ENCODE measurements at places on chromosomes 4 and X. TPM values are rescaled to one million over a fixed set of nuclear protein-coding genes. Genes with fewer than 3 reads are reported as not detected.

The ZIC3 gene
- not detected for total RNA-seq

DNA sequence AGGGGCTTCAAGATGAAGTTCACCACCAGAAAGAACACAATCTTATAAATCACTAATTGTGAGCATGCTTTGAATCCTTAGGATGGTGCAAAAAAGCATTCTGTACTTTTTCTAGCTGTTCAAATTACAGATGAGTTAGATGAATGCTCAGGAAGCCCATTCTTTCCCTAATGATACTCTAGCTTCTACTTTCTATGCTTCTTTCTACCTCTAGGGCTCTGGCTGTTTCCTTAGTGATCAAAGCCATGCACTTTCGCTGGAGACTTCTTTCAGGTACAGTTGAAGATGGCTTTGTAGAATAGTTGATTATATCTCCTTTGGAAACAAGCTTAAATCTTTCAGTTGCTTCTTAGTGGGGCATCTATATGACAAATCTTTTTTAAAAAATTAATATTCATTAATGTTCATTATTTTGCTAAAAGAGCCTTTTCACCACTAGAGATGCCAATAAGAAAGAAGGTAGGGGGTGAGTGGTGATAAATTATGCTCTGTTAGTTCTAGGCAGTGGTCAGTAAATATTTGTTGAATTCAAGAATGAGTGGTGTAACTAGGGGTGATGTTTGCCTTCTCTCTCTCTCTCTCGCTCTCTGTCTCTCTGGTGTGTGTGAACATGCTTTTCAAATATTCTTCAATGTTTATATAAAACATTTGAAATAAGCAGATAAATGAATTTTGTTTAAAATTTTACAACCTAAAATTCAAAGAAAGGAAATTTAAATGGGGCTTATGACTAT lies 169.4 kb downstream of the GLUD2 start:
- no peak overlapping the region for H3K27ac ChIP-seq
- no peak overlapping the region for H3K4me3 ChIP-seq
- DNase-seq = no peak
- H3K36me3 ChIP-seq = no peaks in the 10 kb centered on the region
- no peaks in the 10 kb centered on the region for H3K4me1 ChIP-seq

DNA sequence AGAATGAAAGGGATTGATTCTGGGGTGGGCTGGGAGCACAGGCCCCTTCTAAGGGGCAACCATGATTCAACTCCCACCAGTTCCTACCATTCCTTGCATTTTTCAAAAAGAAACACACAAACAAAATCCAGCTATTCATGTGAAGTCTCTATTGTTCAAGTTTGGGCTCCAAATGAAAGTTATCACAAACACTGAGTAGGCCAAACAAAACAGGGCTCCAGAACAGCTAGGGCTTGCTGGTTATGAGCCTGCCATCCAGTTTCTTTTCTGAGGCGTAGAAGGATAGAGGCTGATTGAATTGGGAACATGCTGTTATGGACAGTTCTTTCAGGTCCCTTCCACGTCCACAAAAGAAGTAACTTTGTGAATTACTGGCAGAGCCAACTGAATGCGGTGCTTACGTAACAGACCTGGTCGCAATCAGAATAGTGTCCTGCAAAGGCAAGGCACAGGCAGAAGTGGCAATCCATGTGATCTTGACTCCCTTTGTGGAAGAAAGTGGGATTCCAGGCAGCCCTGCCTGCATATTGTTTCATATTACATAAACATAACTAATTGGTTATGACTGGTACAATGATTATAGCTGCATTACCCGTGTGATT lies 244.5 kb downstream of the SCFD2 start:
- H3K36me3 ChIP-seq = peaks cover 4% of the 10 kb centered on the region
- no peaks in the 10 kb centered on the region for H3K27me3 ChIP-seq
- H3K4me1 ChIP-seq = peaks cover 12% of the 10 kb centered on the region

- no peak overlapping the region for H3K27ac ChIP-seq
- no peaks in the 10 kb centered on the region for H3K36me3 ChIP-seq
- no peak overlapping the region for H3K4me3 ChIP-seq
- no peaks in the 10 kb centered on the region for H3K4me1 ChIP-seq
- DNase-seq = no peak
Observed at GRCh38 chrX:135437867-135438733, 16.4 kb downstream of the SMIM10L2A start.

The MAGEA1 gene
- not detected for total RNA-seq

The F8A2 gene
- total RNA-seq = not detected

- DNase-seq = no peak
- H3K27ac ChIP-seq = no peak overlapping the region
- H3K36me3 ChIP-seq = no peaks in the 10 kb centered on the region
- H3K4me3 ChIP-seq = no peak overlapping the region
- H3K4me1 ChIP-seq = no peaks in the 10 kb centered on the region
Observed at GRCh38 chrX:10404436-10404835, 215.9 kb downstream of the MID1 start.

DNA sequence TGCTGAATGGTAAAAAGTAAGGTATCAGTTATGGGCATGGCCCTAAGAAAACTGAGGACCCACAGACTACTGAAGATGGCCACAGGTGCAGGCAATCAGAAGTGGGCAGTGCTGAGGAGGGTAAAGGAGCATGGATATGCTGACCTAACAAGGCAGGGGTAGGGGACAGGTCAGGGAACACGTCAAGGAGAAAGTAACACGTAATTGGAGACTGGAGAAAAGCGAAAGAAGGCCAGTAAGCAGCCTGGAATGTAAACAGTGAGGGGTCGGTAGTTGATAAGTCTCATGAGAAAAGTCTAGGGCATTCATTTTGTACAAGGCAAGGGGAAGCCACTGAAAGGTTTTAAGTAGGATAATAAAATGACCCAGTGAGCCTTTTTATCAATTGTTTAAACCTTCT lies 153.3 kb downstream of the PRDM5 start:
- H3K4me3 ChIP-seq = no peak overlapping the region
- H3K36me3 ChIP-seq = no peaks in the 10 kb centered on the region

GRCh38 chr4:86586626-86587380 lies 7.3 kb upstream of the PTPN13 start:
- H3K4me3 ChIP-seq = no peak overlapping the region
- no peak for DNase-seq
- H3K27me3 ChIP-seq = peaks cover 33% of the 10 kb centered on the region
- no peak overlapping the region for H3K27ac ChIP-seq

GRCh38 chr4:89164400-89164799 lies 53.1 kb downstream of the TIGD2 start:
- no peak overlapping the region for H3K4me3 ChIP-seq
- peaks cover 8% of the 10 kb centered on the region for H3K27me3 ChIP-seq
- no peaks in the 10 kb centered on the region for H3K36me3 ChIP-seq
- no peak for DNase-seq
- no peaks in the 10 kb centered on the region for H3K4me1 ChIP-seq

- no peak overlapping the region for H3K4me3 ChIP-seq
- H3K4me1 ChIP-seq = no peaks in the 10 kb centered on the region
- no peak for DNase-seq
- no peaks in the 10 kb centered on the region for H3K27me3 ChIP-seq
Observed at GRCh38 chrX:140815868-140816267, 106.3 kb downstream of the LINC00632 start.

DNA sequence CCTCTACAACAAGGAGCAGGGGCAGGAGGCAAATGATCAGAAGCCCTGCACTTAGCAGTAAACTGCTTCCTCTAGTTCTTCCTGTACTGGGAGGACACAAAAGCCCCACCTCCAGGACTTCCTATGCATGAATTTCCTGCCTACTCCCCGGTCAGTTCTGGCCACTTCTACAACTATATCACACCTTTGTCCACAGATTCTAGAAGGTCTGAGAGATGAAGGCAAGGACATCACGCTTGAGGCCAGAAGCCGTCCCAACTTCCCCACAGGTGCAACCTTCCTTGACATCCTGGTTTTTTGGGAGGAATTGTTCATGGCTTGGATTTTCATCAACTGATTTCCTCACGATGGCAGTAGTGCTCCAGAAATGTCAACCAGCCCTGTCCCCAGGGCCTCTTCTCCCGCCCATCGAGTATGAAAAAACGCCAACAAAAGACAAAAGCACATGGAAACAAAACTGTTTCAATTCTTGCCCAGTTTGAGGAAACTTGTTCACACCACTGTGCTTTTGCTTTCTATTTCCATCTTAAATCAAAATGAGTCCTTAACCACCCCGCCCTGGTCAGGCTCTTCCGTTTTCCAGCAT lies 206.5 kb upstream of the STK26 start:
- H3K4me3 ChIP-seq = peak overlapping the region; percentile 43
- peaks cover 42% of the 10 kb centered on the region for H3K4me1 ChIP-seq
- peak overlapping the region; percentile 81 for H3K27ac ChIP-seq

- DNase-seq = no peak
- peaks cover 45% of the 10 kb centered on the region for H3K36me3 ChIP-seq
- H3K4me3 ChIP-seq = no peak overlapping the region
- H3K27ac ChIP-seq = no peak overlapping the region
Observed at GRCh38 chr4:105234582-105234981, 87.9 kb downstream of the TET2 start.

- H3K27me3 ChIP-seq = peaks cover 2% of the 10 kb centered on the region
- H3K36me3 ChIP-seq = no peaks in the 10 kb centered on the region
- no peak for DNase-seq
- no peak overlapping the region for H3K4me3 ChIP-seq
Observed at GRCh38 chr4:7647600-7648543, 213.1 kb upstream of the PSAPL1 start.

DNA sequence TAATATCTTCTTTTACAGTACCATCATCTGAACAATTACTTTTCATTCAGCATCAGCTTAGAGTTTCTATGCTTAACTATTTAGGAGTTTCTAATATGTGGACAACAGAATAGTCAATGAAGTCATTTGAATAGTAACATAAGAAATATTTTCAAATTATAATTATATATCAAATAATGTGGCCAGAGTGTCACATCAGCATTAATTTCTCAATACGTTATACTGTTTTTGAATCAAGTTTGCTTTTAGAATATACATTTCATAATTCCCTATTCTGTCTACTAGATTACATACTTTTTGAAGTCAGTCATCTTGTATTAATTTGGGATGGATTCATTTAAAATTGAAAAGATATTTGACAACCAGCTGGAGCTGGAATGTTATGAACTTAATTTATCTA lies 677.4 kb upstream of the PABPC4L start:
- H3K4me3 ChIP-seq = no peak overlapping the region
- H3K27me3 ChIP-seq = no peaks in the 10 kb centered on the region
- no peaks in the 10 kb centered on the region for H3K4me1 ChIP-seq
- no peaks in the 10 kb centered on the region for H3K36me3 ChIP-seq
- no peak for DNase-seq

GRCh38 chrX:133265331-133265730 lies 47.2 kb upstream of the TFDP3 start:
- H3K27ac ChIP-seq = no peak overlapping the region
- no peaks in the 10 kb centered on the region for H3K4me1 ChIP-seq
- no peaks in the 10 kb centered on the region for H3K27me3 ChIP-seq
- DNase-seq = no peak
- H3K36me3 ChIP-seq = no peaks in the 10 kb centered on the region

- H3K4me1 ChIP-seq = no peaks in the 10 kb centered on the region
- no peaks in the 10 kb centered on the region for H3K27me3 ChIP-seq
- H3K27ac ChIP-seq = no peak overlapping the region
- no peak overlapping the region for H3K4me3 ChIP-seq
Observed at GRCh38 chr4:176608346-176608745, 184.4 kb downstream of the VEGFC start.

DNA sequence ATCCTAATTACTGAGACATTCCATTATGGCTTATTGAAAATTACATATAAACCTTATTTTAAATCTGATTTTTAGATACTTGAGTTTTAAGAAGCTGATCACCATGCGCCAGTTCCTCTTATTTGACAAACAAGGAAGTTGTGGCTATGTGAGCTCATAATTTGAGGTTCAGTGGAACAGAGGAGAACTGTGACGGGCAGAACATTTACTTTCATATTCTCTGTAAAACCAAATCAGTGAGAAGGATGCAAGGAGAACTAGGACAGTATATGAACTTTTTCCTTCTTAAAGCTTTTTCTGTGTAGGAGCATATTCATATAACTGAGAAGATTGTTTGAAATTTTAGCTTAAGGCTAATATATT lies 25.3 kb downstream of the STIM2 start:
- peak overlapping the region; percentile 69 for H3K4me3 ChIP-seq
- DNase-seq = peak; percentile 43
- H3K27me3 ChIP-seq = no peaks in the 10 kb centered on the region
- peaks cover 2% of the 10 kb centered on the region for H3K36me3 ChIP-seq
- H3K27ac ChIP-seq = peak overlapping the region; percentile 91
- peaks cover 77% of the 10 kb centered on the region for H3K4me1 ChIP-seq

GRCh38 chr4:65999518-65999871 lies 329.2 kb upstream of the EPHA5 start:
- no peak for DNase-seq
- H3K4me1 ChIP-seq = no peaks in the 10 kb centered on the region
- H3K27me3 ChIP-seq = no peaks in the 10 kb centered on the region
- H3K27ac ChIP-seq = no peak overlapping the region
- no peak overlapping the region for H3K4me3 ChIP-seq
- no peaks in the 10 kb centered on the region for H3K36me3 ChIP-seq

DNA sequence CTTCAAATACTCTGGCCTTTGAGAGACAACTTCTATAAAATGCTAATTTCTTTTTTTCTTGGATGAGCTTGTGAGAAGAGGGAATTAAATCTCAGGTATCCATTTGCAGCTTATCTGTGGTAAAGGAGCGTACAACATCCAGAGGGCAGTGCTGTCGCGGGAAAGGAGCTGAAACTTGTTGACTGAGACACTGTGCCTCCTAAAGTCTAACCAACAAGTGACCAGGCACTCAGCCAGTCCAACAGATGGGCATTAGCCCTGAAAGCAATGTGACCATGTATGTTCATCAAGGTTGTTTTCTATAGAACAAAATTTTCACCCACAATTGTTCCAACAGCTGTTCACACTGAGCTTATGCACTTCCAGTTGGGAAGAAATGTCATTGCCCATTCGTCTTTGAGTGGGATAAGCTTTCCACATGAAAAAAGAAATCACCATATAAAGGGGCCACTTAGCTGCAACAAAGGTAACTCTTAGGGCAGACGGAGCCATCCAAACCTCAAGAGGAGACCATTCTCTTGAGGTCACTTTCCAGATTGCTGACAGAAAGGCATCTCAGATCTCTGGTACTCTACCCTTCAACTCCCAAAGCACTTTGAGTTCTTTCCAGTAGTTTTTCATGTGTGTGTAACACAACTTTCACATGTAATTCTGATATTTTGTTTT lies 244.8 kb upstream of the NEIL3 start:
- H3K27ac ChIP-seq = no peak overlapping the region
- no peak for DNase-seq
- no peaks in the 10 kb centered on the region for H3K4me1 ChIP-seq
- H3K27me3 ChIP-seq = no peaks in the 10 kb centered on the region

The PDCL2 gene
- not detected for total RNA-seq

DNA sequence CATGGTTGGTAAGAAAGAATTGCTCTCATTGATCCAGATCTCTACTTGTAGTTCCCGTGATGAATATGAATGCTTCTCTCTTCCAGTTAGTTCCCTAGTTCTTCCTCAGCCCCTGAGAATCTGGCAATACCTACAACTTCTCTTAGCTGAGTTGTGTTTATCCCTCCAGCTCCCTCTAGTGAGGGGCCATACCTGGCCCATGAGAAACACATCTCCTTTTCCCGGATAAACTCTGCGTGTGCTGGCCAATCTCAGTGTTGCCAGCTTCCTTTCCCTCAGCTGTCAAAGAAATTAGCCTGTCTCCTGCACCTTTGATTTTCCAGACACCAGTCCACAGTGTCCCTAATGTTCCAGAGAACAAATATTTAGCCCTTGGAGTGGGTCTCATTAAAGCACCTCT lies 5.7 kb downstream of the CBLL2 start:
- H3K4me1 ChIP-seq = no peaks in the 10 kb centered on the region
- H3K36me3 ChIP-seq = no peaks in the 10 kb centered on the region
- DNase-seq = no peak

GRCh38 chr4:146004730-146005129 lies 66.1 kb upstream of the ZNF827 start:
- H3K4me3 ChIP-seq = no peak overlapping the region
- H3K4me1 ChIP-seq = no peaks in the 10 kb centered on the region
- no peaks in the 10 kb centered on the region for H3K36me3 ChIP-seq
- H3K27me3 ChIP-seq = peaks cover 6% of the 10 kb centered on the region
- no peak overlapping the region for H3K27ac ChIP-seq
- no peak for DNase-seq

The HTRA3 gene
- total RNA-seq = not detected
